ENCODE measurements at places on chromosomes 2 and 18.

DNA sequence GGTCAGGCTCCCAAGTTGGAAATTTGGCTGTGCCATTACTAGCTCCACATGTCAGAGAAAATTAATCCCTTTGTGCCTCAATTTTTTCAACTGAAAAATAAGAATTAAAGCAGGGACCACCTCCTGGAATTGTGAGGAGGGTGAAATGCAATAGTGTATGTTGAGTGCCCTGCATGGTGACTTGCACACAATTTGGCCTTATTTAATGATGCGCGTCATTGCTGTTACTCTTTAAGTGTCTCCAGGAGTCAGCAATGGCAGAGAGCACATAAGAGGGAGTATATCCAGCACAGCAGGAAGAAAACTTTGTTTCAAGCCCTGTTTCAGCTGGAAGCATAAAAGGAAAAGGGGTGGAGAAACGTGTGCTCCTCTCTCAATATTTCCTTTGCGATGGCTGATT is 215.8 kb downstream of the ALK start:
- no peaks in the 10 kb centered on the region for H3K36me3 ChIP-seq
- no peak overlapping the region for H3K4me3 ChIP-seq
- peaks cover 10% of the 10 kb centered on the region for H3K27me3 ChIP-seq

GRCh38 chr2:109447776-109448175 is 166.0 kb downstream of the SEPTIN10 start:
- no peaks in the 10 kb centered on the region for H3K4me1 ChIP-seq
- H3K27ac ChIP-seq, result no peak overlapping the region
- H3K36me3 ChIP-seq, result peaks cover 30% of the 10 kb centered on the region
- H3K4me3 ChIP-seq, result no peak overlapping the region

GRCh38 chr18:29248805-29249204 is 1071.9 kb upstream of the CDH2 start:
- no peaks in the 10 kb centered on the region for H3K4me1 ChIP-seq
- H3K4me3 ChIP-seq, result no peak overlapping the region
- H3K27ac ChIP-seq, result no peak overlapping the region
- H3K36me3 ChIP-seq, result no peaks in the 10 kb centered on the region
- no peaks in the 10 kb centered on the region for H3K27me3 ChIP-seq

DNA sequence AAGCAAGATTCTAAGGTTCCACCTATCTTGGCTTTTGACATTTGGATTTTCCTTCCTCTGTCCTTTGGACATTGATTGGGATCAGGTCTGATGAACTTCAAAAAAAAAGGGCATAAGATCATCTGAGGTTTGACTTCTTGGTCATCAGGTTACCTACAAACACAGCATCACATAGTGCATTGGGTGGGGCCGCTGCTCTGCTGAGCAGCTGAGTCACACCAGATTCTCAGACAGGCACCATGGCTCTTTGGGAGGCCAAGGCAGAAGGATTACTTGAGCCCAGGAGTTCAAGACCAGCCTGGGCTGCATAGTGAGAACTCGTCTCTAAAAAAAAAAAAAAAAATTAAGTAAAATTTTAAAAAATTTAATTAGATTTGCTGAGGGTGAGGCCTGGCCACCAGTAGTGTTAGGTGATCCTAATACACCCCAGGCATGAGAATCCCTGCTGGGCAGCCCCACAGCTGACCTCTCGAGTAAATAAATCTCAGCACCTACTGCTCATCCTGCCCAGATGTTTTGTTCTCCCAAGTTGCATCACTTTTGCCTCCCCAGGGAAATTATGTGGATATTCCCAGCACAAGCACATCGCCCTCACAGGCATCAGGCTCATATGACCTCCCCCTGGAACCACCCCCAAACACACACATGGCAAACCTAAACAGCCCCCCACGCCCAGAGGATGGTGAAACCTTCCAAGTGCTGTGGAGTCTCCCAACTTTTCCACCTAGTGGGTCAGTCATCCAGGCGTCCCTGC is 5.3 kb downstream of the MLPH start:
- no peak overlapping the region for H3K4me3 ChIP-seq
- no peak overlapping the region for H3K27ac ChIP-seq
- no peaks in the 10 kb centered on the region for H3K27me3 ChIP-seq
- H3K36me3 ChIP-seq, result peaks cover 18% of the 10 kb centered on the region

- H3K27me3 ChIP-seq, result peaks cover 65% of the 10 kb centered on the region
- no peaks in the 10 kb centered on the region for H3K36me3 ChIP-seq
These were observed 74.9 kb upstream of the KLHL14 start for GRCh38 chr18:32847691-32848090.

GRCh38 chr2:216536734-216537210 is 38.1 kb downstream of the RPL37A start:
- no peak for DNase-seq
- no peak overlapping the region for H3K27ac ChIP-seq
- peaks cover 54% of the 10 kb centered on the region for H3K4me1 ChIP-seq
- no peak overlapping the region for H3K4me3 ChIP-seq
- no peaks in the 10 kb centered on the region for H3K27me3 ChIP-seq
- peaks cover 4% of the 10 kb centered on the region for H3K36me3 ChIP-seq

GRCh38 chr2:70143314-70144150 is 47.3 kb downstream of the C2orf42 start:
- peak overlapping the region; percentile 89 for H3K27ac ChIP-seq
- H3K36me3 ChIP-seq, result peaks cover under 1% of the 10 kb centered on the region
- H3K27me3 ChIP-seq, result no peaks in the 10 kb centered on the region
- peak overlapping the region; percentile 76 for H3K4me3 ChIP-seq

- H3K27me3 ChIP-seq, result no peaks in the 10 kb centered on the region
- no peak overlapping the region for H3K27ac ChIP-seq
- no peaks in the 10 kb centered on the region for H3K36me3 ChIP-seq
- no peaks in the 10 kb centered on the region for H3K4me1 ChIP-seq
- no peak for DNase-seq
These were observed 84.8 kb upstream of the DNAJC10 start for GRCh38 chr2:182631299-182631698.

- peaks cover 6% of the 10 kb centered on the region for H3K4me1 ChIP-seq
- no peak overlapping the region for H3K27ac ChIP-seq
- DNase-seq, result no peak
- no peaks in the 10 kb centered on the region for H3K27me3 ChIP-seq
These were observed 14.7 kb upstream of the MAPRE2 start for GRCh38 chr18:35026407-35027061.

- H3K27ac ChIP-seq, result no peak overlapping the region
- peak; percentile 3 for DNase-seq
- H3K27me3 ChIP-seq, result no peaks in the 10 kb centered on the region
- no peak overlapping the region for H3K4me3 ChIP-seq
These were observed 135.2 kb downstream of the RDH14 start for GRCh38 chr2:18425210-18425703.

DNA sequence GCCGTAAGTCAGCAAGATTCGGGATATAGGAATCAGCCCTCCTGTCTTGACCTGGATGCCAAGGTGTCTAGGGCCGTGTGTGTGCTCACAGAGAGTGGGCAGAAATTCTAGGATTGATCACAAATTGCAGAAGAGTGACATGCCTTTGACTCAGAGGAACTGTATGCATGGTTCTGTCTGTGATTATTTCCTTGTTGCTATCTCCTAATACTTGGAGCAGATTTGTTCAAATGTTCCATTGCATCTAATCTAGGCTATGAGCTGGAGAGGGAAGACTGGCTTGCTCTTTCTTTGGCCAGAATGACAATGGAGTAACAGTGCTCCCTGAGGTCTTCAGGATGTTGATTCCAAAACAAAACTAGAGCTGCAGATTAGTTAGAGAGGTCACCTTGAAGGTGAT is 115.0 kb downstream of the EN1 start:
- H3K36me3 ChIP-seq, result no peaks in the 10 kb centered on the region
- no peak overlapping the region for H3K27ac ChIP-seq
- H3K27me3 ChIP-seq, result no peaks in the 10 kb centered on the region
- H3K4me3 ChIP-seq, result no peak overlapping the region

GRCh38 chr18:68722821-68723220 is 7.9 kb upstream of the TMX3 start:
- H3K36me3 ChIP-seq, result no peaks in the 10 kb centered on the region
- H3K27me3 ChIP-seq, result no peaks in the 10 kb centered on the region
- H3K4me3 ChIP-seq, result no peak overlapping the region

GRCh38 chr2:236114959-236115358 is 53.2 kb downstream of the GBX2 start:
- no peak overlapping the region for H3K27ac ChIP-seq
- no peaks in the 10 kb centered on the region for H3K36me3 ChIP-seq
- no peak overlapping the region for H3K4me3 ChIP-seq
- H3K4me1 ChIP-seq, result no peaks in the 10 kb centered on the region
- no peaks in the 10 kb centered on the region for H3K27me3 ChIP-seq

DNA sequence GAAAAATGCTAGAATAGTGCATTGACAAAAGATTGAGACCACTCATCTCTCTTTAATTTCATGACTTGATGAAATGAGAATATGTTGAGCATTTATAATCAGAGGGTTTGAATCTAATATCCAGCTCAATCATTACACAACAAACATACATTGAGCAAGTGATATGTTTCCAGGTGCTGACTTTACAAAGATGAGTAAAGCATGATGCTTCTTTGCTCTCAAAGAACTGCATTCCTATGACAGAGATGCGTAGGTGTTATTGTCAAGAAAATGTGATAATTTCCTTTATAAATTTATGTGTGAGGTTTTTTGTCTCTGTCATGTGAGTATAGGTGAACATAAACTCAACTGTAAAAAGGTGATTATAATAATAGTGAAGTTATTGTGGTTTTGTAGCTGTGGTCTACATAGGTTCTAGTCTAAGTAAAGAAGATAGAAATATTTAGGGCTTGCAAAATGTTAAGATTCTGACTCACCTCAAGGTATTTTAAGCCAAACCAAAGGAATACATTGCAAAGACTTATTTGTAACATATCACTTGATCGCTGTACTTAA is 389.8 kb downstream of the GALNT13 start:
- no peak overlapping the region for H3K4me3 ChIP-seq
- no peaks in the 10 kb centered on the region for H3K36me3 ChIP-seq
- H3K4me1 ChIP-seq, result peaks cover 12% of the 10 kb centered on the region
- peak; percentile 42 for DNase-seq
- peak overlapping the region; percentile 23 for H3K27ac ChIP-seq

DNA sequence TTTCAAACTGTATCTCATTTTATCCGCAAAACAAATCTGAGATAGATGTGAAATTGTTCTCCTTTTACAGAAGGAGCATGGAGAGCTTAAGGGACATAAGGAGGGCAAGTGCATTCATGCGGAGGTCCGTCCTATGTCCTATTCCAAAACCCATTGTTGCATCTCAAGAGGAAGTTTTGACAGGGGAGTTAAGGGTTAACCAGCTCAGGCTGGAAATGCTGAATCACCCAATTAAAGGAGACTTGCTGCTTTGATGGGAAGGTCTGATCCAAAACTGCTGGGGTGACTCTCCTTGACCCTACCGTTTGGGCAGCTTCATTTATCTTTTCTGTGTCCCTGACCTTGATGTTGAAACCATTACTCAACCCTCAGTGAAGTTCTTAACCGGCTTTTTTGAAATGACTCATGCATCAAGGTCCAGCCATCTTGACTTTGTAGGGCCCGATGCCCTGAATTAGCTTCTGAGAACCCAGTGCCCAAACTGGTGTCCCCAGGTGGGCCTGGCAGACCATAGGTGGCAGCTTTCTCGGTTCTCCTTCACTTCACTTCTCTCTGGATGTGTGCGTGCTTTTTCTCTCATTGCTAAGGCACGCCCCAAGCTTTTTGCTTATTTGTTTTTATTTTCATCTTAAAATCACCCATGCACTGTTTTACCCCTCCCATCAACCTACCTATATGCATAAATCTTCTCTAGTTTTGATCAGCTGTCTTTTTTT is 15.9 kb upstream of the TXNDC2 start:
- no peak overlapping the region for H3K4me3 ChIP-seq
- no peaks in the 10 kb centered on the region for H3K27me3 ChIP-seq
- H3K4me1 ChIP-seq, result peaks cover 35% of the 10 kb centered on the region
- peak overlapping the region; percentile 84 for H3K27ac ChIP-seq

GRCh38 chr18:45901654-45902210 is 65.4 kb downstream of the EPG5 start:
- H3K36me3 ChIP-seq, result peaks cover 87% of the 10 kb centered on the region
- H3K27me3 ChIP-seq, result no peaks in the 10 kb centered on the region
- H3K27ac ChIP-seq, result no peak overlapping the region
- no peak for DNase-seq
- no peaks in the 10 kb centered on the region for H3K4me1 ChIP-seq
- H3K4me3 ChIP-seq, result no peak overlapping the region
